CD4-positive, alpha-beta T cell treated with Interferon alpha-2 for 1 hour (primary cell): ENCODE measurements at places on chromosomes 3 and 15.
A peak's percentile ranks its signal among the peaks of the same experiment; 100 is the strongest.

DNA sequence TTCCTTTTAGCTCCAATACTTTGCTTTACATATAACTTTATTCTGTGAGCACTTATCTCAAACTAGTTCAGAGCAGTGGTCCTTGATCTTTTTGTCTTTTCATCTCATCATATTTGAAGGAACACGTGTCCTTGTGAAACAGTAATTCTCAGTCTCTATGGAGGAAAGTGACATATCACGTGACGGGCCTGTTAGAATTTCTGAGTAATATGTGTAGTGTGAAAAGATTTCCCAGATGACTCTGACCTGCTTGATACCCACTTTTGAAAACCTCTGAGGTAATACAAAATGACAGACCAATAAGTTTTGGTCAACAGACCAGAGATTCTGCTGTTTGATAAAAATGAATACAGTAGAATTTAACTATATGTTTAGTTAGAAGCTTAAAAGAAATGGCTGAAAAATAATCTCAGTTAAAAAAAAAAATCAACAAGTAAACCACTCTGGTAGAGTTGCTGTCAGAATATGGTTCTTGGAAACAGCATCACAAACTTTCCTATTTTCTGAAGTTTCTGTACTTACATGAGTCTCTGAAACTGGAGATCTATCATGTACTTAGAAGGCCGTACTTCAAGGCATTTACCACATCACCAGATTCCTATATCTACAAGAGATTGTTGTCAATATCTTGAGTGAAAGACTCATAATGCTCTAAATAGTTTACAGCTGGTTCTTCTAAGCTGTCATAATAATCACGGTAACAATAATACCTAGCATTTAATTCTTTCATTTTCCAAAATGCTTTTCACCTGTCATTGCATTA is 590.2 kb upstream of the TBL1XR1 start:
- no peak for DNase-seq

DNA sequence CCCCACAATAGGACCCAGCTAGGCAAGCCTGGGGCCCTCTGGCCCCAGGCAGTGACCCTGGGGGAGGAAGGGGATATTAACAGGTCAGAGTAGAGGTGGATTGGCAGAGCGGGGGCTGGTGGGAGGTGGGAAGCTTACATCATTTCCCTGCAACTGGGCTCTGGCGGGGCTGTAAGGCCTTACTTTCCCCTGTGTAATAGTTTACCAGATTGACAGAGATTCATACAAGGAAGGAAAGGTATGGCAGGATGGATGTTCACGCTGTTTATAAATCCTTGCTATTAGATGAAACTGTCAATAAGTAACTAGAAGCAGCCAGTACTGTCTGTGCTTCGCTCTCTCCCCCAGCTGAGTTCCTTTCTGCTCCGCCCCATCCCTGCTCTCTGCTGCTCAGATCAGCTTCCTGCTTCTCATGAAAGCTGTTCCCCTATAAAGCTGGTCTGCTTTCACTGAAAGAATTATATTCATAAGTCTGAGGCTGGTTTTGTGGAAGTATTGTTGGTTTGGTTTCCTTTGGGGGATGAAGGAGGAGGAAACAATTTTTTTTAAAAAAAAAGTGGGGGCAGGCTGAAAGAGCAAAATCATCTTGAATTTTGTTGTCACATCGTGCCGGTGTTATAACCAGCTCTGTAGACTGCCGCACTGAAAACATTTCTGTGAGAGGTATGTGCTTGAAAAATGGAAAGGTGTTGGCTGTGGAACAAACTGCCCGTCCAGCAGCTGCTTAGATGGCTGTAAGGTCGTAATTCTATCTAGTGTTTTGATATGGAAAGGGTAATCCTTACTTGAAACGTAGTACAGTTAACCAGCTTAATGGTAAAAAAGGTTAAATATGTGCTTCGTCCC is 76.4 kb downstream of the BBX start:
- peak; percentile 69 for DNase-seq

DNA sequence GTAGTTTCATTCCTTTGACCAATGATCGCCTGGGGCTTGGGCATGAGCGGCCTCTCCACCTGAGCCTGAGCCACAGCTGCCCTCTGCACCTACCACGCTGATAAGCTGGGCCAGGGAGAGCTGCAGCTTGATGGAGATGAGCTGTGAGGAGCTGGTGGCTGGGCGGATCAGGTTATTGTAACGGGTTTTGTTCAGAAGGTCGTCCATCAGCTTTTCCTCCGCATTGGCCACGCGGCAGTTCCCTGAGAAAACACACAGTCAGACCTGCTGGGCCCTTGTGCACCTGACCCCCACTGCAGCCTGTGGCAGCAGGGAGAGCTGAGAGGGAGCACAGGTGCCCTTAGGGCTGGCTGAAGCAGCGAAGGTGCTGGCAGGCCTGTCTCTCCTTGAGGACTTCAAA is 5.7 kb downstream of the CHRNB4 start:
- DNase-seq = no peak

DNA sequence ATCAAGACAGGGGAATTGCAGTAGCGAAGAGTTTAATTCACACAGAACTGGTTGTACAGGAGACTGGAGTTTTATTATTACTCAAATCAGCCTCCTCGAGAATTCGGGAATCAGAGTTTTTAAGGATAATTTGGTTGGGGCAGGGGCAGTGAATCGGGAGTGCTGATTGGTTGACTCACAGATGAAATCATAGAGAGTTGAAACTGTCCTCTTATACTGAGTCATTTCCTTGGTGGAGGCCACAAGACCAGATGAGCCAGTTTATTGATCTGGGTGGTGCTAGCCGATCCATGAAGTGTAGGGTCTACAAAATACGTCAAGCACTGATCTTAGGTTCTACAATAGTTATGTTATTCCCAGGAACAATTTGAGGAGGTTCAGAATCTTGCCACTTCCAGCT is 5.3 kb upstream of the ZNF770 start:
- DNase-seq = no peak

DNA sequence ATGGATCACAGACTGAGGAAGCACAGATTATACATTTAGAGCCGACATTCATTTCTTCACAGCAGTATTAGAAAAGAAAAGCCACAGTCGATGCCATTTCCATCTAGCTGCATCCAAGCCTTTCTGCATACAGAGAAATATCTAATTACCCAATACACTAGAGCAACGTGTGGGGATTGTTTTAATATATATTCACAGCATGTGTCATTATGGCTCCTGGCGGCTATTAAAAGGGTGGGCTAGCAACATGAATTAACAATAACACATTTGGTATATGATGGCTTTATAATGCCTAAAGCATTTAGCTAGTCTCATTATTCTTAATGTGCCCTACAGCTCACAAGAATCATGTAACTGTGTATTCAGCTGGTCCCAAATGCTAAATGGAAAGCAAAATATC is 1030.5 kb downstream of the FHIT start:
- DNase-seq = no peak

GRCh38 chr3:184290331-184290730 is 8.7 kb upstream of the PSMD2 start:
- no peak for DNase-seq

DNA sequence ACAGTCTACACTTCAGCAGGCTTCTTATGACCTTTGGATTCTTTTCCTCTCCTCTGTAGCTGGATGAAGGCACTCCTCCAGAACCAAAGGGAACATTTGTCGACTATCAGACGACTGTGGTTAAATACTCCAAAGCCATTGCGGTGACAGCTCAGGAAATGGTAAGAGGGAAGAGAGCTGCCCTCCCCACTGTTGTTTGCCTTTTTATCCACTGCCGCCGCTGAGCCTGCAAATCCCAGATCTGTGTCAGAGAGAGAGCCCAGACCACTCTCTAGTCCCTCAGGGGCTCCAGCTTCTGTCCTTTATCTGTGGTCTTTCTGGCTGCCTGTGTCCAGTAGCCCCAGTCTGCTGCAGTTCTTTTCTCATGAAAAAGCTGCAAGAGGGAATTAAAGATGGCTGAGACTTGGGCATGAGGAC is 261.5 kb upstream of the TPM1 start:
- DNase-seq = no peak

GRCh38 chr3:134085034-134085775 is 55.5 kb upstream of the SLCO2A1 start:
- DNase-seq = no peak

GRCh38 chr3:3729261-3729660 is 70.0 kb upstream of the LRRN1 start:
- no peak for DNase-seq

GRCh38 chr15:90000186-90001001 is 730 bp upstream of the ZNF710 start:
- no peak for DNase-seq

GRCh38 chr3:67437789-67438188 is 216.6 kb downstream of the SUCLG2 start:
- no peak for DNase-seq

- no peak for DNase-seq
Observed at GRCh38 chr3:141273700-141274410, 42.2 kb downstream of the PXYLP1 start.

GRCh38 chr3:46348823-46349482 is 5.0 kb upstream of the CCR2 start:
- DNase-seq = no peak

DNA sequence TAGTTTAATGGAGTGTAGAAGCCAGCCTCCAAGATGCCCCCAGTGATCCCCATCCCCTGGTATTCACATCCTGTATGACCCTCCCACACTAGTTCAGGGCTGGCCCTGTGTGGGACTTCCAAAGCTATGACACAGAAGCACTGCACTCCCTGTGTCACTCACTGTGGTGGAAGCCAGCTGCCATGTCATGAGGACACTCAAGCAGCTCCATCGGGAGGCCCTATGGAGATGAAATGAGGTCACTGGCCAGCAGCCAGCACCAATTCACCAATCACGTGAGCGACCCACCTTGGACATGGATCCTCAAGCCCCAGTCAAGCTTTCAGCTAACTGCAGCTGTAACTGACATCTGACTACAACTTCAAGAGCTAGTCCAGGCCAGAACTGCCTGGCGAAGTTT is 3.9 kb upstream of the ACAN start:
- DNase-seq = no peak

GRCh38 chr3:114214542-114215341 is 22.6 kb downstream of the ZNF80 start:
- peak; percentile 66 for DNase-seq

DNA sequence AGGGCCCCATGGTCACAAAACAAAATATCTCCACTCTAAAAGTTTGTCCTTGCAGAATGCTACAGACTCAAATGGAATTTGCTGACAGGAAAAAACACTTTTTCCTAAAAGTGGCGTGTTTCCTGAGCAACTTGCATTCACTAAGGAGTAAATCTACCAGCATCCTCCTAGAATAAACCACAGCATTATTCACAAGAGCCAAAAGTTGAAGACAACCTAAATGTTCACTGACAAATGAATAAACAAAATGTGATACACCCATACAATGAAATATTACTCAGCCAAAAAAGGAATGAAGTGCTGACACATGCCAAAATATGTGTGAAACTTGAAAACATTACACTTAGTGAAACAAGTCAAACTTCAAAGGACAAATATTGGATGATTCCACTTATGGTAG is 28.9 kb downstream of the ITGB5 start:
- no peak for DNase-seq

DNA sequence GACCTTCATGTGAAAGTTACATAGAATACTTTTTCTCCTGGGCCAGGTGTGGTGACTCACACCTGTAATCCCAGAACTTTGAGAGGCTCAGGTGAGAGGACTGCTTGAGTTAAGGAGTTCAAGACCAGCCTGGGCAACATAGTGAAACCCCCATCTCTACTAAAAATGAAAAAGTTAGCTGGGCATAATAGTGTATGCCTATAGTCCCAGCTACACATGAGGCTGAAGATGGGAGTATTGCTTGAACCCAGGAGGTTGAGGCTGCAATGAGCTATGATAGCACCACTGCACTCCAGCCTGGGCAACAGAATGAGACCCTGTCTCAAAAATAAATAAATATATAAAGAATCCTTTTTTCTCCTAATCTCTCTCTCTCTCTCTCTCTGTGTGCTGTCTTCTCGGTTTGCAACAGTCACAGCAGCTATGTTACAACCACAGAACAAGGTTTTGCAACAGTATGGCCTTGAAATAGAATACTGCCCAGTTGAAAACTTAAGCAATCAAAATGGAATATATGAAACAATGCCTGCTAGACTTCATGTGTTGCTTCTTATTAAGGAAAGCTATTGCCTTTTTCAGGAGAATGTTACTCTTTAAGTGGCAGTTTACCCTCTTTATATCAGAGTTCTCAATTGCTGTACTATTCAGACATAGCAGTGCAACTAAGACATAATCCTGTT is 12.3 kb upstream of the DENND4A start:
- no peak for DNase-seq

DNA sequence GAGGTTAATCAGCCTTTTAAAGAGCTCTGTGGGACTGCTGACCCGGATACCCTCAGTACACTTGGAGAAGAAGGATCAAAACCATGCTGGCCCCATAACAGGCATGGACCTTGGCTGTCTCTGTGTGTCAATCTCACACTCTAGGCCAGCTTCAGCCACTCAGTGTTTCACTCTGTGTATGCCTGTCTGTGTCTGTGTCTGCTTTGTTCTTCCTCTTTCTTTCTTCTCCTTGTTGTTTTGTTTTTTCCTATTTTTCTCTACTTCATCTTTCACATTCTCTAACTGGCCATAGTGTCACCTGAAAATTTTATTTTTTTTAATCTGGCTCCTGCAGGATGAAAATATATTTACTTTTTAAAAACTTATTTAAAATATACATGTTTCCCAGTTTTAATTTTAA is 51.1 kb downstream of the SERP1 start:
- DNase-seq = no peak

DNA sequence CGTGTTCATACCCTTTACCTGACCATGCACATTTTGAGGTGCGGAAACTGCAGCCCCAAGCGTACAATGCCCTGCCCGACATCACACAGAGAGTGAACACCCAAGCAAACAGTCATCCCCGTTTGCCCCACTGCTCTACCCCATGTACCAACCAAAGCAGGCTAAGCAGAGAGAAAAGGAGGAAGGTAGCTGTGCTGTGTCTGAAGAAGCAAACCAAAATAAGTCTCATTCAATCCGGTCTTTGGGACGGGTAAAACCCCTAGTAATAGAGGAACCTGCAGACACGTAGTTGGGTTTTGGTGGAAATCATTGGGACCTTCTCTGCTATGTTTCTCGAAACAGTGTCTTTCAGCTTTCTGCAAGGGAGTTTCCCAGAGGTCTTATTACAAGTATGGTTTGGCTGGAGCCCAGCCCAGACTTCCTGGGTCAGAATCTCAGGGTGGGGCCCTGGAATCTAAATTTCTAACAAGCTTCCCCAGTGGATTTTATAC is 164.6 kb upstream of the HES1 start:
- DNase-seq = peak; percentile 24
